Activated T-helper 1 cell treated with anti-CD3 and anti-CD28 coated beads, Interleukin-12 subunit alpha, Interleukin-12 subunit beta, Interleukin-2, Interleukin-4 antibody, amounts not matched to agents 30 ng/mL and 10 ng/mL and 1 ng/mL, durations not matched to agents 14 hours and 24 hours and 36 hours (primary cell): ENCODE measurements at places on chromosomes 16 and 17.

DNA sequence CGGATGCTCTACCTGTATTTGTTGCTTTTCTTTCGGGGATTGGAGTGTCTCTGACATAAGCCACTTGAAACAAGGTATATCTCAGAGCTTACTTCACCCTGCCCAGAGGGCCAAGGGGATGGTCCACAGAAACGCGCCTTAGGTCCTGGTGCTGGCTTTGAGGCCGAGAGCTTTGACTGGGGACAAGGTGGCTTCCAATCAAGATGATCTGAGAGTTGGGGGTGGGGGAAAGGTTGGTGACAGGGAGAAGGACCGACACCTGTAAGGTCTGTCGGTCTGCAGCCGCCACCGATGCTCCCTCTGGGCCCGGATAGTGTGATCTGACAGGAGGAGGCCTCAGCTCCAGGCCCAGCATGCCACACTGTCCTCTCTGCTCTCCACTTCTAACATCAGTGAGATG, 21.8 kb upstream of the SPATA32 start:
- no peak for DNase-seq

- DNase-seq, result no peak
Observed at GRCh38 chr17:82845163-82845807, 5.5 kb upstream of the ZNF750 start.

GRCh38 chr17:31696184-31696602, 162.9 kb downstream of the COPRS start:
- DNase-seq, result no peak

GRCh38 chr16:23869052-23869451, 33.3 kb downstream of the PRKCB start:
- peak; percentile 39 for DNase-seq

DNA sequence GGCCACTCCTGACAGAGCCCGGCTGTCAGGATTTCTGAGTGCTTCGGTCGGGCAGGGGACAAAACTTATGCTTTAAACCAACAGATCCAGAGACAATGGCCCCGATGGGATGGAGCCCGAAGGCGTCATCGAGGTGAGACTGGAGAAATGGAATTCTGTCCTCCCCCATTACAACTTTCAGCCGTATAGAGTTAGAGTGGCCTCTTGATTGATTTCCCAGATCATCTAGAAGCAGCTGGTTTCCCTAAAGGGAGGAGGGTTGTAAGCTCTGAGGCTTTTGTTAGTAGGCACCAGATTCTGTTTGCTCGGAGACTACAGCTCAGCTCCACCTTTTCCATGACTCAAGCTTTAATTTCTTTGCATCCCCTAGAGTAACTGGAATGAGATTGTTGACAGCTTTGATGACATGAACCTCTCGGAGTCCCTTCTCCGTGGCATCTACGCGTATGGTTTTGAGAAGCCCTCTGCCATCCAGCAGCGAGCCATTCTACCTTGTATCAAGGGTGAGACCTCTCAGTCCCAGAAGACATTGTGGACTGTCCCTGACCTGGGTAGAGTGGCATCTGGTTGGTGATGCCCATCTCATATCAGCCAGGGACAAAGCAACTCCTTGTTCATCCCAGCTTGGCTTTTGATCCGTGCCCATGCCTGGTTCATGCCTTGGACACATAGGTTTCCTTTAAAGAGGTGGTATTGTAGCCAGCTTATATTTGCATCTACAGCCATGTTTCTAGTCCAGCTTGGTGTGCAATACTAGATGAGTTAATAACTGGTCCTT, 5.1 kb upstream of the CD68 start:
- no peak for DNase-seq
